Stimulated activated CD8-positive, alpha-beta memory T cell treated with anti-CD3 and anti-CD28 coated beads, Interleukin-2, amount 100 ng/mL, for 1 hour (primary cell): ENCODE measurements at places on chromosomes 3 and 15.

DNA sequence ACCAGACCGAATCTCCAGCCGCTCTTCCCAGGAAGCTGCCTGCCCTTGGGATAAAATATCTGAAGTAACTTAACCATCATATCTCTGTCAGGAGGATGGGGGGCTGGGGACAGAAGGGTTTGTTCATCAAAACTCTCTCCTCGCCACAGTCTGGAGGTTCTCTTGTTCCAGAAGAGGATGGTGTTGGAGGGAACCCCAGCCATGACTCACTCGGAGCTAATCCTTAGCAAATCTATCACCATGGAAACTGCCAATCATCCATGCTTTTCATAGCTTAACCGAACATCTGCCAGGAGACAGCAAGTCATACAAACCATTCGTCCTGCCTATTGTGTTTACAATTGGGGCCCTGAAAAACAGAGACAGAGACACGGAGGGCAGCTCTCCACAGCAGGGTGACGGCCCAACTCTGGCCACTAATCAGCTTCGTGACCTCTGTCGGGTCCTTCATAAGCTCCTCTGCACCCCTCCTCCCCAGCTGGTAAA lies 73.8 kb upstream of the HEG1 start:
- no peak for DNase-seq

DNA sequence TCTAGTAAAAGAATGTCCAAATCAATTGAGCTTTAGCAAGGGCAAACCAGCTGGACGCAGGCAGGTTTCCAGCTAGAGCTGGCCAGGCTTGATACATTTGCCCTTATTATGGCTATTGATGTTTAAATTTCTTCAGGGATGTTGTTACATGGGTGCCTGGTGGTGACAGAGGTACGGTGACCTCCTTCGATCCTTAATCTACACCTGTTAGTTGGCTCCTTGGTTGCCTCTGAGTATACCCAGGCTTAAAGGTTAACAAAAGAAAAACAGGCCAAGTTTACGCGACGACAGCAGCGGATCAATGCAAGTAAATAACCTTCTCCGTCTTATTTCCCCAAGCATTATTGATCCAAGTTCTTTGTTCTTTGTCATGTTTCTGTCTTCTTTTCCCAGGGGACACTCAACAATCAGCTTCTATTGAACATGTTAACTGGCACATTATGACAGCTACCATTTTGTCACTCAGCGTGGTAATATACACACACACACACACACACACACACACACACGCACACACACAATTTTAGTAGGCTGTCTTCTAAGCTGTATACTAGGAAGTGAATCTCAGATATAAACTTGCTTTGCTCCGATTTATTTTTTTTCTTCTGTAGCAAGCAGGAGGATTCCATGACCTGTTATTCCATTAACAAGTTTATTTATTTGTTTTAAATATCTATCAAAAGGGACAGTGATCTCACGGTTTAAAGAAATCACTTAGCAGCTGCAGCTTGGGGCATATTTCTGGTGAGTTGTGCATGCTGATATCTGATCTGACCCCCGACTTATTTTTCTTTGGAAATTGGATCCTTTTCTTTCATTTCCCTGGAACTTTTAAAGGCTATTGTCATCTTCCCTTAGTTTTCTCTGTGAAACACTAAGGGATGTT lies 844.7 kb downstream of the MCTP2 start:
- no peak for DNase-seq

GRCh38 chr15:75307778-75308390 lies 25.2 kb downstream of the GOLGA6D start:
- no peak for DNase-seq

DNA sequence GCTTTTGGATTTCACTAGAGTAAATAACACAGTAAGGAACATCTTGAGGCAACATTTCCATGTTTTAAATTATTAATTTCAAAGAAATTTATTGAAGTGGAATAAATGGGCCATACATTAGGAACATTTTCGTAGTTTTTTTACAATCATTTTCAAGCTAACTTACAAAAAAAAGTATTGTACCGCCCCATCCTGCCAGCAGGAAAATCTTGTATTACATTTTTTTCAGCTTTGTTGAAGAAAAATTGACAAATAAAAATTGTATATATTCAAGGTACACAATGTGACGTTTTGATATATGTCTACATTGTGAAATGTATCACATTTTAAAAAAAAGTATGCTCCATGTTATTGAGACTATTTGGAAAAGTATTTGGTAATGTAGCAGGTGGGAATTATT lies 1001.9 kb upstream of the NR2F2 start:
- no peak for DNase-seq

- no peak for DNase-seq
Observed at GRCh38 chr3:17070161-17070959, 185.6 kb downstream of the PLCL2 start.

GRCh38 chr15:67548862-67549651 lies 6.6 kb downstream of the MAP2K5 start:
- no peak for DNase-seq

DNA sequence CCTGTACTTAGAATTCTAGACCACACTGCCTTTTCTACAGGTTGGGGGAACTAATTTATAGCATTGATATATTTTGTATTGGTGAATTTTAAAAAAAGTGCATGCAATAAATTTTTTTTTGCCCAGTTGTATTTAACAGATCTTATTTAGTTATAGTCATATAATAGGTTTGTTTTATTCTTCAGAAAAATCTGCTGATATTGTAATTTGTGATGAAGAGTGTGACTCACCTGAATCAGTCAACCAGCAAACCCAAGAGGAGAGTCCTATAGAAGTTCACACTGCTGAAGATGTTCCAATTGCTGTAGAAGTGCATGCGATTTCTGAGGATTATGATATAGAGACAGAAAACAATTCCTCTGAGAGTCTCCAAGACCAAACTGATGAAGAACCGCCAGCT lies 10.3 kb downstream of the ZNF639 start:
- DNase-seq: no peak

DNA sequence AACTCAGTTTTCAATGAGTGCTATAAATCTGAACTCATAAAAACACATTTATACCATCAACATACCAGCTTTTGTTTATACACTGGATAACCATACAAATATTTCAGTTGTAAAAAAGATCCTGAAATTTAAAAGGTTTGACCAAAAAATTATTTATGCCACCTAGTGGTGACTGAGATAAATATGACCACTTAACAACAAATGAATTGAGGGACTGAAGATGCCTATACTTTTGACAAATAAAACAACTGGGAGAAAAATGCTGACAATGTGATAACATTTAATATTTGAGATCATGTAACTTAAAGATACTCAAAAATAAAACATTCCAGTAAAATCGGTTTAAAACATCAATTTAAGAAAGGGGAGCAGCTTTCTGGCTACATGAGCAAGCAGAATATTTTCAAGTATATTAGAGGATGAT lies 30.4 kb downstream of the ATG3 start:
- DNase-seq: no peak

DNA sequence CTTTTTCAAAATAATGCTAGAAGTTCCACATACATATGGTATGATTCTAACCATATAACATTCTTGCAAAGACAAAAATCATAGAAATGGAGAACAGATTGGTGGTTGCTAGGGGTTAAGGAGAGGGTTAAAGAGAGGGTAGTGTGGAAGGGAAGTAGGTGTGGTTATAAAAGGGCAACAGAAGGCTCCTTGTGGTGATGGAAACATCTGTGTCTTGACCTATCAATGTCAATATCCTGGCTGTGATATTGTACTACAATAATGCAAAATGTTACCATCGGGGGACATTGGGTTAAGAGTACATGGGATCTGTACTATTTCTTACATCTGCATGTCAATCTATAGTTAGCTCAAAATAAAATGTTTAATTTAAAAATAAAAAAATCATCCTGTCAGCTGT lies 67.8 kb upstream of the FSIP1 start:
- no peak for DNase-seq

GRCh38 chr3:186517218-186517617 lies 27.0 kb downstream of the CRYGS start:
- DNase-seq: no peak

DNA sequence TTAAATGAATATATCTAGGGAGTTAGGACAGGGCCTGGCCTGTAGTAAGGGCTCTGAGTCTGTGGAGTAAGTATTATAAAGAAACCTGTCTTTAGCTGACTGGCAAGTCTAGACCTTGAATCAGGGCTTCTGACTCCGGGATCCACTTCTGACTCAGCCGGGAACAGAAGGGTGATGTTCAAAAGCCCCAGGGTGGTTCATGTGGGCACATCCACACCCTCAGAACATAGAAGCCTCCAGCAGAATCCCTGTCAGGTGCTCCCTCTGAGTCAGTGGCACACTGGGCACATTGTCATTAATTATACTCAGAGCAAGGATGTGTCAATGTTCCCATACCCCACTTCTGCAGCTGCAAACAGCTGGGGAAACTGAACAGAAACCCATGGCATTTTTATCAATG lies 26.7 kb upstream of the SNRK start:
- no peak for DNase-seq

GRCh38 chr3:14518432-14518802 lies 21.7 kb downstream of the GRIP2 start:
- no peak for DNase-seq

GRCh38 chr3:48428572-48429316 lies 1.1 kb downstream of the PLXNB1 start:
- DNase-seq: no peak

DNA sequence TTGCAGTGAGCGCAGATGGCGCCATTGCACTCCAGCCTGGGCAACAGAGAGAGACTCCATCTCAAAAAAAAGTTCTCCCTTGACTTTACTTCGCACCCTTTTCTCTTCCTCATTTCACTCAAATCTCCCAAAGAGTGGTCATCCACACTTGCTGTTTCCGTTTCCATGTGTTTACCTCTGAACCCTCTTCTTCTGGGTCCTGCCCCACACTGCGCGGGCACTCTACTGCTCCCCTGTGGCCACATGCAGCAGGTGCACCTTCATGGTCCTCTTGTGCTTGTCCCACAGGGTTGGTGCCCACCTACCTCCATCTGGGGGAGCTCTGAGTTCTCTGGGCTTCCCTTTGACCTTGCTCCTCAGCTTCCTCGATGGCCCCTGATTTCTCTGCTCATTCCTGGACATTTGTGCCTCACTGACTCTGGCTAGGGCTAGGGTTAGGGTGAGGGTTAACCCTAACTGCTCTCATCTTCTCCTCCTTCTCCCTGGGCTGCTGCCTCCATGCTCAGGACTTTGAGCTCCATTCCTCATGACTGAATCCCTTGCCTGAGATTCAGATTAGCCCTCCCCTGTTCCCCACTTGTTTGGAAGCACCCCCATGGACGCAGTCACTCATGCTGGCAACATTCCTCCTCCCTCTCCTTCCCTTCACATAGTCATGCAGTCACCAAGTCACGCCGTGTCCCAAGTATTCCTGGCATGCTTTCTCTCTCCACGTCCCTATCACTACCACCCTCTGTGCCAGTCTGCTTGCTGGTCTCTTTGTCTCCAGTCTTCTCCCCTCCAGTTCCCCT lies 26.6 kb upstream of the KY start:
- no peak for DNase-seq

DNA sequence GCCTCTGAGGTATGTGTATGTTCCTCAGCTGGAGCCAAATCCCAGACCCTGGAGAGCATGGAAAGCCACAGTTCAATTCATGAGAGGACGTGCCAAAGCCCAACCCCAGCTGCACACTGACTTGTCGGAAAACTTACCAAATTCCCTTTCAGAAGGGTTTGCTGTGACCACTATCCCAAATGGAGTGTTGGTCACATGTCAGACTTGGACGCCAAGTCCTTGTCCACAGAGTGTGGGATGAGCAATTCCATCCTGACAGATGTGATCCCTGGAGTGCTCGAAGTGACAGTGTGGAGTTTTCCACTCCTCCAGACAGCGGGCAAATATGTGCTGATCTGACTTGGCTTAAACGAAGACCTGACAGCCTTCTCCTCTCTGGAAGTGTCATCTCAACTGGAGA lies 71.2 kb downstream of the RORA start:
- DNase-seq: no peak

- no peak for DNase-seq
Observed at GRCh38 chr15:76380249-76380648, 43.7 kb downstream of the ISL2 start.

GRCh38 chr3:192303235-192303634 lies 424.1 kb downstream of the FGF12 start:
- DNase-seq: no peak

DNA sequence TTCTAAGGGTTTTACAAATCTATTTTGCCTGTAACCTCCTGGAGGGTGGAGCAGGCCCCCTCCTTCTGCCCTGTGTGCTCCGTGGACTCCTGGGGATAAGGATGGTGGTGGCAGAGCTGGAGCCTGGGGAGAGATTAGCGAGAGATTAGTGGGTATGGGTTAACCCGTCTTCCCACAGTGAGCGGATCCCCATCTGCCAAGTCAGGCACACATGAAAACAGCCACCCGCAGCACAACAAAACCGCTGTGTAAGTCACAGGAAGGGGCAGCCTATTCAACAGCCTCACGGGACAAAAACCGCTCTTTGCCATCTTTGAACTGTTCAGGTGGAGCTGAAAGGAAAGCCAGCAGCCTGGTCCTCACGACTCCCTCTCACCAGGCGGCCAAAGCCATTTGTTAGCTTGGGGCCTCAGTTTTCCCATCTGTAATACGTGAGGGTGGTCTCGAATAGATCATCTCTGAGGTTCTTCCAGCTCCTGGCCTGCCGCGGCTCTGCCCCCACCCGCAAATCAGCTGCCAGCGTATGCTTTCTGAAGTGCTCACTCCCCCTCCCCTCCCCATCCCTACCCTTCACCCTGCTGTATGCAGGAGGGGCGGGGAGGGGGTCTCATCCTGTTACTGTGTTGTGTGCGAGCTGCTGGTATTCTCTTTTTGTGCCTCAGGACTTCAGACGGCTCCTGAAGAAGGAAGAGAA lies 43.6 kb downstream of the PDIA5 start:
- DNase-seq: no peak

DNA sequence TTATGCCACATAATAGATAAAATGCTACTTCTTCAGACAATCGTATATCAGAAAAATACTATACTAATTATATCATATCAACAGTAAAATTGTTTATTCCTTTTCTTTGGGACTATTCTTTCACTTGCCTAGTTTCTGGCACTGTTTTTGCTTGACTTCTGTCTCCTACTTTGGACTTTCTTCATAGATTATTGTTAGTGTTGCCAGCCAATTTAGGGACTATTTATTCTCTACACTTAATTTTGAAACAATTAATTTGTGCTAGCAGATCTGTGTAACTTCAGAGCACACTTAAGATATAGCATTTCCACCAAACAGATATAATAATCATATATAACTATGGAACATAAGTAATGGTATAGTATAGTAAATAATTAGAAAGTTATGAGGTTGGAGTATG lies 305.6 kb downstream of the CADM2 start:
- no peak for DNase-seq
